Non-pigmented ciliary epithelial cell (primary cell): ENCODE measurements at places on chromosomes 7 and 10.

- DNase-seq, result no peak
Observed at GRCh38 chr7:123600876-123601275, 745 bp upstream of the ASB15 start.

DNA sequence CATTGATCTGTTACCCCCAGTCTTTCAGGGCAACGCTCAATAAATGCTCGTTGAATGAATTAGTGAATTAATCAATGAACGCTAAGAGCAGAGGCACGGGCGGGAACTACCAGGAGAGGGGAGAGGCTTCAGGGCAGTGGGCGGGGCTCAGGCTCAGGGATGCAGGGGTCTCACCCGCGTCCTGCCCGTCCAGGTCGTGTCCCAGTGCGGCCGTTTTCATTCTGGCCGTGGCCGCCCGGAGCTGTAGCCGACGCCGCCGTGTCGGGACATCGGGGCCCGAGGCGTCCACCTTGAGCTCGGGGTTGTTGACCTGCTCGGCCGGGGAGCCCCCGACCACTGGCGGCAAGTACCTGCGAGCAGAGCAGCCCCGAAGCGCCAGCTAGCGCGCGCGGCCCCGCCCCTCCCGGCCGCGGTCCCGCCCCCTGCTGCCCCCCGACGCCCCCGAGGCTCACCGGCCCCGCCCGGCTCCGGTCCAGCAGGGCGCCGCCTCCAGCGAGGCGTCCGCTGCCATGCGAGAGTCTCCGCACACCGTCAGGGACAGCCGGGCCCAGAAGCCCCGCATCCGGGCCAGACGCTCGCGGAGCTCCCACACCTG lies 2.8 kb upstream of the GAL3ST4 start:
- DNase-seq, result no peak

GRCh38 chr7:142886866-142887265 lies 1.3 kb upstream of the TRPV6 start:
- no peak for DNase-seq

GRCh38 chr7:97390915-97391593 lies 273.6 kb downstream of the SDHAF3 start:
- no peak for DNase-seq

GRCh38 chr7:125847692-125848091 lies 918.1 kb upstream of the POT1 start:
- no peak for DNase-seq

- DNase-seq, result no peak
Observed at GRCh38 chr7:32532716-32533115, 37.4 kb downstream of the AVL9 start.

DNA sequence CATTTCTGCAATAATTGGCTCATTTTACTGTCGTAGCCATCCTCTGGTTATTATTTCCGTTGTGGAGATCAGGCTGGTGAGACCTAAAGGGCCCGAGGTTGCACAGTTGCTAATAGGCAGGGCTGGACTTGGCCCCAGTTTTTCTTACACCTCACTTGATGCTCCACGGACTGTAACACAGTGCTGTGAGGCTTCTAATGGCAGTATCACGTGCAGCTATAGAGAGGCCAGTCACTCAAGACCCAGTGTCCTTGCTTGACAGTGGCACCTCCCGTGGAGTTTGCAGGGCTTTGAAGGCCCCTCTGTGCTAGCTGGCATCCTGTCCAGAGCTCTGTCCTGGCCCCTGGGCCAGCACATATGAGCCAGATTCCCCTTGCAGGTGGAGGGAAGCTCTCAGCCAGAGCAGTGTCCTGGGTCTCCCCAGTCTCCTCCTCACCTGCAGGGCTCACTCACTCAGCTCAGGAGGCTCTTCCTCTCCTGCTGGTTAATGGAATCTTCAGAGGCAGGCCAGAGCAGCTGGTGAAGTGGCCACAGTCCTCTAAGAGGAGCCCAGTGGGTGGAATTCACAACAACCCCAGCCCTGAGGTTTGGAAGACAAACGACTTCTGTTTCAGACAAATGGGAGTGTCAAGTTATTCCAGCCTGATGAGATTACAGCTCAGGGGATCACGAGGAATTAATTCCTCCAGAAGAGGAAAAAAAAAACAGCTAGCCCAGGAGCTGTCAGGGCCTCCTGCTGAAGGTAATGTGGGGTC lies 114.2 kb upstream of the FAM180A start:
- no peak for DNase-seq

DNA sequence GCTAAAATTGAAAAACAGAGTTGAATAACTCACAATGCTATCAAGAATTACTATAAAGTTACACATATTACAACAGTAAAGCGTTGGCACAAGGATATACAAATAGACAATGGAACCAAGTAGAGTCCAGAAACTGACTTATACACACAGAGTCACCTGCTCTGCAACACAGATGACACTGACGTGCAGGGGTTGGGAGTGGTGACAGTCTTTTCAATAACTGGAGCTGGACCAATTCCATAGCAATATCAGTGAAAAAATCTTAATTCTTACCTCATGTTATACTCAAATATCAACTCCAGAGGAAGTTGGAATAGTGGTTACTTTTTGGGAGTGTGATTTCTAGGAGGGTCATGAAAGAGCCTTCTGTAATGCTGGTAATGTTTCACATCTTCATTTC lies 62.5 kb upstream of the NPY start:
- no peak for DNase-seq

DNA sequence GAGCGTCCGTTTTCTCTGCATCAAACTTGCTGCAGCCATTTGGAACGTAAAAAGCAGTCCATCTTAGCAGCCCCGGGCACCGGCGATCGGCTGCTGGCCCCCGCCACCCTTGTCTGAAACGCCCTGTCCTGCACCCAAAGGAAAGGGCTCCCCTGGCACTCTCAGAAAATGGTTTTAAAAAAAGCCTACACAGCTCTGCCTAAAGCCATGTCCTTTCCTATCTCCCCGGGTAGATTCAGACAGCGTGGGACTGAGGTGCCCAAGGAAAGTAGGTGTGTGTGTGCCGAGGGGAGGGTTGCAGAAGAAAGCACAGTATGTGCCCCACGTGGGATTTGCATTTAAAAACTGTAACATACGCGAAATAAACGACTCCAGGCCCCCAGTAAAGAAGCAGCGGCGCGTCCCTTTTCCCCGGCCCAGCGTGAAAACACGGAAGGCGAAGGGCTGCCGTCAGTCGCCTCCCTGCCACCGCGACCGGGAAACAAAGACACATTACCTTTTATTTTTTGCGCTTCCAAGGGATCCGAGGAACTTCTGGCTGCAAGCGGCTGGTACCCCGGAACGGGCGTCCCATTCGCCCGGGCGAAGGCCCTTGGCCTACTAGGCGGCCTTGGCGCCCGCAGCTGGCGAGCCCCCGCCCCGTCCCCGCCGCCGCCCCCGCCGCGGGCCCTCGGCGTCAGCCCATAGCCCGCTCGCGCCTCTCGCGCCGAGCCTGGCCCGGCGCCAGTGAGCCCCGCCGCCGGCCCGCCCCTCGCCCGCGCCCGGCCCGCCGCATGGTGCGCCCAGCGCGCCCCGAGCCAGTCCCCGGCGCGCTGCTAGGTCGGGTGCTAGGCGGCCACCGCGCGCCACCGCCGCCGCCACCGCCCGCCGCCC lies 304.6 kb downstream of the PRPF18 start:
- DNase-seq, result no peak

DNA sequence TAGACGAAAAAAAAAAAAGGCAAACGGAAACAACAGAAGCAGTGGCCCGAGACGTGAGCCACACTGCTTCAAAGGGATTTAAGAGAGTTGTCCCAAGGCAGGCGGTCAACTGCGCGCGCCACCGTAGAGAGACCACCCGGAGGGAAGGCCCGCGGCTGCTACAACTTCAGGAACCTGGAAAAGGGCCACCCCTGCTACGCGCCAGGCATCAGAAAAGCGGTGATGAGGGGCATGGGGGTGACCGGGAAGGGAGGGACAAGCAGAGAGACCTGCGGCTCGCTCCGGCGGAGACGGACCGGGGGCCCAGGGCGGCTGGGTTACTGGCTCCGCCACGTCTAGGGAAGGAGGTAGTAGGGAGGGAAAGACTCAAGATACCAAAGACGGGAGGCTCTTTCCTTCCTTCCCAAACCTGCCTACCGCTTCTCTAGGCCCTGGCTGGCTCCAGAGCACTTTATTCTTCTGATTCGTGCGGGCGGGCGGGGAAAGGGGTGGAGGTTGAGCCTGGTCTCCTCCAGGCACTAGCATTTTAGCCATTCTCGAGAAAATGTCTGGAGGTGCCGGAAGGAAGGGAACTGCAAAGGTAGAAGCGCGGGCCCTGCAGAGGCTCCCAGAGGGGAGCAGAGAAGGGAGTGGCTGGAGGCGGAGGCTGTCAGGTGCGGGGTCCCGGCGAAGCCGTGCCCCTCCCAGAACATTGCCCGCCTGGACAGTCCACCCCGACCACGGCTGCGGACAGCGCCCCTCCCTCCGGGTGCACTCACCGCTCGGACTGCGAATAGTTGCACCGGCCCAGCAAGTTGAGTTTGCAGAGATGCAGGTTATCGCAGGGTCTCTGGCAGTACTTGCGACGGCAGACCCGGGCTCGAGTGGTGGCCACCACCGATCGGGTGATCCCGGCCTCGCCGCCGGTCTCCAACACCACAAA lies 993 bp downstream of the ZC3HAV1 start:
- no peak for DNase-seq

GRCh38 chr7:85749696-85750453 lies 563.0 kb upstream of the SEMA3D start:
- DNase-seq, result no peak

GRCh38 chr7:40483630-40484029 lies 348.8 kb downstream of the SUGCT start:
- no peak for DNase-seq

GRCh38 chr7:111588065-111588433 lies 25.8 kb upstream of the IMMP2L start:
- DNase-seq, result peak; percentile 28

DNA sequence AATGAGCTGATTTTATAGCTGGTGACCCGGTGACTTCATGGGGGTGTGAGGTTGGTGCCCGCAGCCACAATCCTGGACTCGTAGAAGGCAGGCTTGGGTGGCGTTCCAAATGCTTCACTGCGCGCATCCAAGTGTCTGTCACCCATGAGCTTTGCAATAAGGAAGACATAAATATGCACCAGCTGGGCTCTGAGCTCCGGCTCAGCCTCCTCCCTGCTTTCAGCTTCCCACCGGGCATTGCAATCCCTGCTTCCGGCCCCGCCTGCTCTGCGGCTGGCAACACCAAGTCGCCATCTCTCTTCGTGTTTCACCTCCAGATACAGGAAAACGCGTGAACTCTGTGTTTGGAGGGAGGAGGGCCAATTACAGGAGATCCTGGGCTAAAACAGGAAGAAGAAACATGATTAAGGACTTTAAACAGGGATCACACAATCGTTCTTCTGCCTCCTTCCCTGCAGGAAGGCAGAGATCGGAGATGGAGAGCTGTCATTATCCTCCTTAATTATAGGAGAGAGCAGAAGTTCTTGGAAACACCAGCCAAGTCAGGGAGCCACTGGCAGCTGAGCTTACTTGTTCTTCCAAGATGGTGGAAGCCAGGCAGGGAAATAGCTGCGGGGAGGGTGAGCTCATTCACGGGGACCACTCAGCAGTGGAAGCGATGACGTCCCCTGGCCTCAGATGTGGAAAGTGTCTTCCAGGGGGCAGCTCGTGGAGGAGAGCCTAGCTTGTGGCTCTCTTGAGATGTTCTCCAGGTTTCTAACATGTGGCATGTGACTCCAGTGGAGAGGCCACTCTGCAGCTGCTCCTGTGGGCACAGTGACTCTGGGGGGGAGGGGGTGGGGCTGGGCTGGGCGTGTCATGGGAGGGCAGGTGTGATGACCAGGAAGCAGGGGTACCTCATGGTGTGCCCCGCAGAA lies 134.9 kb downstream of the CAMK1D start:
- DNase-seq, result no peak

DNA sequence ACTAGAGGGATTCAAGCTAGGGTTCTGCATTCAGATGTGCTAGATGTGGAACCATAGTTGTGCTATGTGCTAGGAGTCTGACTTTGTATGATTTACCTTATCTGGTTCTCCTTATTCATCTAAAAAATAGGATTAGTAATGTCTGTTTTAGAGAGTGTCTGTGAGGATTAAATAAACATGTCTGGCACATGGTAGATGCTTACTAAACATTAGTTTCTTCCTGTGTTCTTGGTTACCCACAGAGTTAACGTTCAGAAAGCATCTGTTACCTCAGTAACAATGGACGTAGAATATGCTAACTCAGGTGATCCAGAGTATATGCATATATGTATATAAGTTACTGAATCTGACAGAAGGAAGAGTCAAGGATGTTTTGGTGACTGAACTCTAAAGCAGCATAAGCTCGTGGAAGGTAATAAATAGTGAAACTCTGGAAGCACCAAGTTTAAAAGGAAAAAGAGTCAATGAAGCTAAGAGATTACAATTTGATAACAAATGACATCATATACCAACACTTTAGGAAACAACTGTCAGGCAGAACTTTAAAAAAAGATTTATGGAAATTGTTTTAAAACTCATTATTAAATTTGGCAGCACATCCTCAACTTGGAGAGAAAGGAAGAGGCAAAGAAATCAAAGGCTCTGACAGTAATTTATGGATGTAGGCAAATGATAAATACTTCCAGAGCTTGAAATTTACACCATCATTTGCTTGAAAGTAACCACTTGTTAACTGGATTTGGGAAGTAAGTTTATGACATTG lies 127.0 kb downstream of the CCNY start:
- no peak for DNase-seq

DNA sequence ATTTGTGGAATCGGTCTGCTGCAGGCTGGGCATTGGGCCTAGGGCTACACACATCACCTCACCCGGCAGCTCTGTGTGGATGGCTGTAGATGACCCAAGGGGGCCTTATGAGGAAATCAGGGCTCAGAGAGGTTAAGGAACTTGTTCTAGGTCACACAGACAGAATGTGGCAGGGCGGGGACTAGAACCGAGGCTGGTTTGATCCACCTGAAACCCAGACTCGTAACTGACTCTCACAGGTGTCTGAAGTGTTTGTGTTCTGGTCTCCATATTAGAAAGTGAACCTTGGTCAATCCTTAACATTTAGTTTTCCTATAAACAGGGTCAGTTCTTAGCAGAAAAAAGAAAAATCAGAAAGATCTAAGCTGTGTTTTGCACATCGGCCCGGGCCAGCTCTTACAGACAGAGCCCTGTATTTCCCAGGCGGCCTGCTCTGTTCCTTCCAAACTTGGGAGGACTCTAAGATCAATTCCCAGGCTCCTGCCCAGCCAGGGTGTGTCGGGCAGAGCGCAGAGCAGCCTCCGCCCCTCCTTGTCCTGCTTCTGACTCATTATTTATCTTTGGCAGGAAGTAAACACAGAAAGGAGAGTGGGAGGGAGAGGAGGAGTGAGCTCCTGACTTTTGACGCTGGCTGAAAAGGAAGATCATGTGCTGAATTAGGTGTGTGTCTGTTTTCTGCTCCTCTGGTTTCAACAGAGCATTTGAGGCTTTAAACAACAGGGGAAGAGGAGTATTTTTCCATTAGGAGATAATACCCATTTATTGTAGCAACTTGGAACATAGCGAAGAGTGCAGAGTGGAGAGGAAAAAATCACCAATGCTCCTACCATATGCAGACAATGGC lies 74.1 kb downstream of the TACC2 start:
- peak; percentile 54 for DNase-seq

DNA sequence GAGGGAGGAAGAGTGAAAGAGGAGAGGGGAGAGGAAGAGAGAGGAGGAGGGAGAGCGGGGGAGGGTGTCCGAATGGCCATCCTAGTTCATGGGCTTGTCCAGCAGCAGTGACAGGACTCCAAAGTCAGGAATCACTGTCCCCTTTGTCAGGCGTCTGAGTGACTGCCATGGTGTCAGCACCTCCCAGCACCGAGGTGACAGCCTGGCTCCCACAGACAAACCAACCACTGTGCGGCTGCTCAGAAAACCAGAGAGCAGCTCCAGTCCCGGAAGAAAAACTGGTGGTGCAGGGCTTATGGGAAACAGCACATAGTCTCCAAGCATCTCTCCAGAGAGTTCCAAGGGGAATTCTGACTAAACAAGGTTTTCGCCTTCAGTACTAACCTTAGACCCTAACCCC lies 18.9 kb upstream of the FGFR2 start:
- no peak for DNase-seq
